Coronary artery (tissue), 2 donors: ENCODE measurements at places on chromosomes 13 and 19.
A peak's percentile ranks its signal among the peaks of the same experiment; 100 is the strongest.

DNA sequence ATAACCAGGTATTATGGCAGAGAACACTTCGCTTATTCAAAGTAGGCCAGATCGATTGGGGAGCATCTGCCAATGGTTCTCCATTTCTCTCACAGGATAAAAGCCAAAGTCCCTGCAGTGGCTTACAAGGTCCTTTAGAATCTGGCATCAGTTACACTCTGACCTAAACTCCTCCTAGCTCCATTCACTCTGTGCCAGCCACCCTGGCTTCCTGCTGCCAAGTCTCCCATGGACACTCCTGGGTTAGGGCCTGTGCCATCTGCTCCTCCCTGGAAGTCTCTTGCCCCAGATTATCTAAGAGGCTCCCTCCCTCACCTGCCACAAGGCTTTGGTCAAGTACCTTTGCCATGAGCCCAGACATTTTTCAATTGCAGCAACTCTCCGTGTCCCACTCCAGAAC is 649.2 kb downstream of the DACH1 start:
- DNase-seq, result no peak

DNA sequence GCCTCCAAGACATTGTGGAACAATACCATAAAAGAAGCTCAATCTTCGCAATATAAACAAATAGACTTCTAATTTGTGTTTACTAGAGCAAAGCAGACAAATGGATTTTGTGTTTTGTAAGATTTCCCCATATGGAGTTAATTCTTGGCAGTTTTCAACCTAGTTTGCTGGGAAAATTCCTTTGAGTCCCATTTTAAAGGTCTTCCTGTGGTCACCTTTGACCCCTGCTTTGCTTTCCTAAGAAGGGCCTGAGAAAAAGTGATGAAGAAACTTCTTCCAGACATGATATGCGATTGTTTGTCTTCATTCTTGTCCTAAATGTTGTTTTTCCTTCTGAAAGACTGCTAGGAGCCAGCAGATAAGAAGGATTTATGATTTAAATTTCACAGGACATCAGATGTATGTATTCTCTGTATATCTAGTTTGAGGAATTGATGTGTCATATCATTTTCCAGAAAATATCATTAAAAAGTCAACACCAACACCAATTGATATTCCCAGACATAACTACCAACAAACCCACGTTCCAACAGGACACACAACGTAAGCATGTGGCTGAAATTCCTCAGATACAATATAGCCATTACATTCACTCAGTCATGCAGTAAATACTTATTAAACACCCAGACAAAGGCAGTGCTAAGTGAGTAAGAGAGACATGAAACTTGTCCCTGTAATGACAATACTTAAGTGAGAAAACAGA is 276.4 kb downstream of the LHFPL6 start:
- no peak for DNase-seq

DNA sequence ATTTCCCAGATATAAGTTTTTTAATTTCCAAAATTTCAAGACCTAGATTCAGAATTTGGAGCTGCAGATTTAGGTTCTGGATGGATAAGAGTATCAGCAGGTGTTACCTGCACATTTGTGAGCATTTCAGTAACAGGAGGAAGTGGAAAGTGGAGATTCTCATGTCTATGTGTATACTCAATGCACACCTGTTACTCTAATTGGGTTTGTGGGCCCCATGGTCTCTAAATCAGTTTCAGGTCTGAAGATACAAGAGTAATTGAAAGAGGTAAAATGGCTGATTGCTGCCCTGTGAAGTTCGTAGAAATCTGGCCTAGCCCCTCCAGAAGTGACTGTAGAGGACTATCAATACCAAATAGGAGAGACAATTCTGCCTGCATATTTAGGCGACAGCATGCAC is 13.9 kb downstream of the ZNF675 start:
- DNase-seq, result no peak

GRCh38 chr13:113161433-113161832 is 3.0 kb downstream of the PROZ start:
- no peak for DNase-seq

GRCh38 chr13:52414963-52415362 is 9.0 kb upstream of the THSD1 start:
- no peak for DNase-seq

- peak; percentile 86 for DNase-seq
Measured at GRCh38 chr19:33795370-33796163, 1.1 kb upstream of the KCTD15 start.

DNA sequence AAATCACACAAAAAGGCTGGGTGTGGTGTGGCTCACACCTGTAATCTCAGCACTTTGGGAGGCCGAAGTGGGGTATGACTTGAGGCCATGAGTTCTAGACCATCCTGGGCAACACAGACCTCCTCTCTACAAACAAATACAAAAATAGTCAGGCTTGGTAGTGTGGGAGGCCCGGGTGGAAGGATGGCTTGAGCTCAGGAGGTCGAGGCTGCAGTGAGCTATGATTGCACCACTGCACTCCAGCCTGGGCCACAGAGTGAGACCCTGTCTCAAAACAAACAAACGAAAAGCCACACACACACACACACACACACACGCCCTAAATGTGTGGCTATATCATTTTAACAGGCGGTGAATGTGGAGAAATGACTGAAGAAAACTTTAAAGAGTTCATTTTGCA is 904 bp upstream of the ZNF557 start:
- DNase-seq, result no peak

DNA sequence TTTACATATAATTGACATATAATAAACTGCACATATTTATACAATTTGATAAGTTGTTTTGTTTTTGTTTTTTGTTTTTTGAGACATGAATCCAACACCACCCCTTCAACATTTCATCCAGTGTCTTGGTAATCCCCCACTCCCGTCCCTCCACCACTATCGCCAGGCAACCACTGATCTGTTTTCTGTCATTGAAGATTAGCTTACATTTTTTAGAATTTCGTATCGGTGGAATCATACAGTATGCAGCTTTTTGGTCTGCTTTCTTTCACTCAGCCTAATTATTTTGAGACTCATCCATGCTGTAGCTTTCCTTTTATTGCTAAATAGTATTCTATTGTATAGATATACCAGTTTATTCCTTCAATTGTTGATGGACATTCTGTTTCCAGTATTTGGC is 94.1 kb upstream of the FRY start:
- no peak for DNase-seq

GRCh38 chr13:45102136-45102507 is 18.2 kb upstream of the GTF2F2 start:
- no peak for DNase-seq

DNA sequence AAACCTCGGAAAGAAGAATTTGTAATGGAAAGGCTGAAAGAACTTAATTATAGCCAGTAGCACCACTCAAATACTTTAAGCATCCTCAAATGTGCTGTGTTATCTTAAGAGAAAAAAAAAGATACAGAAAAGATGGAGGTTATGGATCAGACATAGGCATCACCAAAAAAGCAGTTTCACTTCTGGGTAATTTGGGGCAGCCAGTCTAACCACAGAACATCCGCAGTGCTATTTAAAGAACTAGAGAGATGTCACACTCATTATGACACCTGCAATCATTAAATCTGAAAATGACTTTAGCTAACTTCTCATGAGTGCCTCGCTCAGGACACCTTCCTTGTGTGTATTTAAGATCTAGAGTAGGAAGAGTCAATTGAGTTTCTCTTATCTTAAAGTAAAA is 211.8 kb downstream of the RBM26 start:
- no peak for DNase-seq

DNA sequence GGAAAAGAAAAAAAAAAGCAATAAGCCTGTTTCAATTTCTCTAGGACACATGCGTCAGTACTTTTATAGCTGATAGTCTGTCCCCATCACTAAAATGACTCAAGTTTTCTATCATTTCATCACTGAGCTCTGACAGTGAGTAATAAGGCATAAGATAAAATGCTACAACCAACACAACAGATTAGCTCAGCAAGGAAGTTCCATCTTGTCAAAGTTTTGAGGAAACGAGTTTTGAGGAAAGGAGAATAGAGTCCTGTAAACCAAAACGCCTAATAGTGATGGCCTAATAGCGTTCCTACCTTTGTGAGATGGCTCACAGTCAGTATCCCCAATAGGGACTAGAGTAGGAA is 145.1 kb downstream of the LACC1 start:
- DNase-seq, result no peak

- no peak for DNase-seq
Measured at GRCh38 chr13:58994777-58995176, 1169.0 kb downstream of the DIAPH3 start.

- DNase-seq, result no peak
Measured at GRCh38 chr13:39349391-39349960, 253.5 kb downstream of the LHFPL6 start.

DNA sequence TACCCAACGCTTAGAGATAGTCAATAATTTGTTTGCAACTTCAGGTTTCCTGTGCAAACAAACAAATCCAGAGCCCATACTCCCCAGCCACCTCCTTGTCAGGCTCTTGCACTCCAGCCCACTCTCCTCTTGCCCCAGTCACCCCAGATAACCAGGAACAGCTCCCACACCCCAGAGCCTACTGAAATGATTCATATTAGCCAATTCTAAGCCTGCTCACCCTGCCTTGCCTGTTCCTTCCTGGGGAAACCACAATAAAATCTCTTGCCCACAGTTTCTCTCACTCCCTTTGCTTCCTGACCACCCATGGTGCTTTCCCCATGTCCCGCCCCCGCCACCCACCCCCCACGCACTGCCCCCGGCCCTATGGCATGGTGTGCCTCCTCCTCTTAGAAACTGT is 3.8 kb upstream of the ACTL9 start:
- no peak for DNase-seq

DNA sequence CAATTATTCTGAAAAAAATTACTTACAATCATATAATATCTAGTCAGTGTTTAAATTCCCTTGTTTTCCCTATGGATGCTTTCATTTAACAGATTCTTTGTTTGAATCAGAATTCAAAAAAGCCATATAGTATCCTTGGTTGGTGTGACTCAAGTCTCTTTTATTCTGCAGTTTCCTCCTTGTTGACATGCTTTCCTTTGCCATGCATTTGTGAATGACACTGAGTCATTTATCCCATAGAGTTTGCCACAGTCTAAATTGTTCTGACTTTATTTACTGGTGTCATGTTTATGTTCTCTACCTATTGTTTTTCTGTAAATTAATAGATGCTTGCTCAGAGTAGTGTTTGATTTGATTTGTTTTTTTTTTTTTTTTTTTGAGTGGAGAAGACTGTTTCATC is 893.8 kb upstream of the SLC10A2 start:
- no peak for DNase-seq

DNA sequence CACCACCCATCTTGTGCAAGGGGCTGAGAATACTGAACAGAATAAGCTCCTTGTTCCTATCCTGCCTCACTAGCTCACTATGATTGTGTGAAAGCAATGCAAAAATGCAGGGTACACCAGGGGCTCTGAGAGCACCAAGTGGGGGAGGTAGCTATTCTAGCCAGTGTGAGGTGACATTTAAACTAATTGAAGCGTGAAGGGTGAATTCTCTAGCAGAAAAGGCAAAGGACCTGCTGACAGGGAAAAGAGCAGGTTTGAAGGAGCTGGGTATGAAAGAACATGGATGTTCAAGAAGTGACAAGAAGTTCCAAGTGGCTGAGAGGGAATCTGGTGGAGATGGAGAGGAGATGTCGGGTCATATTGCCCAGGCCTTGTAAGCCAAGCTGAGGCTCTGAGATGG is 64.2 kb downstream of the SIAH3 start:
- DNase-seq, result peak; percentile 17

DNA sequence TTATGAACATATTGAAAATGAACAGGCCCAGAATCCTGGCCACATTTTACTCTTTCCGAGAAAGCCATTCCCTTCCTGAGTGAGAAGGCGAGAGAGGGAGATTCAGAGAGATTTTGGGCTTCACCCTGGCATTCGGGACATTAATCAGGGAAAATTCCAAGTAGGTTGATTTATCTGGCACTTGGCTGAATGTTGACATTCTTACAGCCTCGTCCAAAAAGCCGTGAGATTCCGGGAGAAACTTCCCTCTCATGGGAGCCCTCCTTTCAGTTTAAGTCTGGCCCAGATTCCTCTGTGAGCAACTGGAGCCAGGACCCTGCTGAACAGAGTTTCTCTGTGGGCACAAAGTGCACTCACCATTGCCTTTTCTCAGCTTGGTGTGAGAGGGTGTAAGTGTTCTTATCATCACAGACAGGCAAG is 129.2 kb upstream of the PEG3 start:
- DNase-seq, result no peak

- DNase-seq, result no peak
Measured at GRCh38 chr19:13138916-13139198, 11.3 kb downstream of the STX10 start.

DNA sequence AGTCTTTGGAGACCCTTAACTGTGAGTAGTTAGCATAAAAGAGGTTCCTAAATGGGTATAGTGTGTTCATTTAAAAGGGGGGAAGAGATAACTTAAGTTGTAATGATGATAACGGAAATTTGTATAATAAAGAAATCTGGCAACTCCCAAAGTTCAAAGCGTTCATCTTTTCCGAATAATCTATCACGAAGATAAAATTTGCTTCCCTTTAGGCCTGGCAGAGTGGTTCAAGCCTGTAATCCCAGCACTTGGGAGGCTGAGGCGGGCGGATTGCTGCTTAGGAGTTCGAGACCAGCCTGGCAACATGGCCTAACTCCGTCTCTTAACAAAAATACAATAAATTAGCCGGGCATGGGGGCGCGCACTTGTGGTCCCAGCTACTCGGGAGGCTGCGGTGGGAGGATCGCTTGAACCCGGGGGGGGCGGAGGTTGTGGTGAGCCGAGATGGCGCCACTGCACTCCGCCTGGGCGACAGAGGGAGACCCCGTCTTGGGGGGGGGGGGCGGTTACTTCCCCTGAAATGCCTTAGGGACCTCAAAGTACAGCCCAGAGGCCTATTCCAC is 934 bp downstream of the N4BP2L2 start:
- peak; percentile 74 for DNase-seq

DNA sequence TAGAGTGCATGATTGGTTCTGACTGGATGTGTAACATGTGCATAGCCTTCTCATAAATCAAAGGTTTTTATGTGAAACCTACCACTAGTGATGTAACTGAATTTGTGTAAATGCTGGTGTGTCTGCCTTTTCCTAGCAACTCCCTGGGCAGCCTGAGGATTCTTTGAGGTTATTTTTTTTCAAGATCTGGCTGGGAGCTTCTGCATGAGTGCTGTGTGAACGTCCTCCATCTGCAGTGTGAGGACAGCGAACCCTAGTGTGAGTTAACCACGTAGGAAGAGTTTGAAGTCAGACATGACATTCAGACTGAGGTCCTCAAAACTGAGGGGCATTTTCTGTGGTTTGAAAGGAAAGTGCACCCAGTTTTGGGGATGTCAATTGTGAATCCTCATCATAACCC is 39.9 kb downstream of the DPRX start:
- no peak for DNase-seq

DNA sequence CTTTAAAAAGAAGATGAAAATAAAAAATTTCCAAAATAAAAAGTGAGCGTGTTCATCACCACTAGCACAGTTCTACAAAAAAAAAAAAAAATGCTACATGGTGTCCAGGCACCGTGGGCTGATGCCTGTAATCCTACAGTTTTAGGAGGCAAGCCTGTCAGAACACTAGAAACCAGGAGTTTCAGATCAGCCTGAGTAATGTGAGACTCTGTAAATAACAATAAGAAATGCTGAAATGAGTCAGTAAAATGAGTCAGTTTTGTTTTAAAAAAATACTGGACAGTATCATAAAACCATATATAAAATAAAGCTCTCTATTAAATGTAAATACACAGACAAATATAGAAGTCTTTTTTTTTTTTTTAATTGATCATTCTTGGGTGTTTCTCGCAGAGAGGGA is 30.0 kb downstream of the ZNF91 start:
- no peak for DNase-seq
